ENCODE measurements at places on chromosomes 4 and X. TPM values are rescaled to one million over a fixed set of nuclear protein-coding genes. Genes with fewer than 3 reads are reported as not detected.

The MFSD8 gene
- 16.0 TPM for total RNA-seq

The SH2D1A gene
- total RNA-seq, result not detected

The DMD gene
- total RNA-seq, result 0.03 TPM

The MTNR1A gene
- total RNA-seq, result 0.49 TPM

The ADAMTS3 gene
- total RNA-seq, result not detected

The F11 gene
- not detected for total RNA-seq

The TLR1 gene
- total RNA-seq, result 0.89 TPM

The NUDT11 gene
- 3.9 TPM for total RNA-seq

The AKAP14 gene
- total RNA-seq, result not detected

The CXCL5 gene
- 59.0 TPM for total RNA-seq

The C4orf50 gene
- total RNA-seq, result not detected

The SPANXA2 gene
- not detected for total RNA-seq

The SPANXN2 gene
- total RNA-seq, result not detected

The CLDN22 gene
- total RNA-seq, result not detected

The KANTR gene
- total RNA-seq, result 1.3 TPM

The OCRL gene
- 25.9 TPM for total RNA-seq

The ERAS gene
- total RNA-seq, result not detected

The TCEAL3 gene
- 17.8 TPM for total RNA-seq

The USP17L25 gene
- not detected for total RNA-seq

The SLC34A2 gene
- 0.03 TPM for total RNA-seq

The INTS12 gene
- 13.6 TPM for total RNA-seq

The MAGEE2 gene
- total RNA-seq, result not detected

The TEX13D gene
- total RNA-seq, result not detected

The ABCD1 gene
- total RNA-seq, result 3.3 TPM

The VEGFD gene
- 0.88 TPM for total RNA-seq

The SHROOM2 gene
- 0.28 TPM for total RNA-seq

The MAGED4 gene
- total RNA-seq, result 7.2 TPM

The FAM184B gene
- total RNA-seq, result not detected

The UCP1 gene
- not detected for total RNA-seq

The PRKG2 gene
- 0.85 TPM for total RNA-seq

The SPANXN3 gene
- total RNA-seq, result not detected

The PAGE5 gene
- total RNA-seq, result not detected

The DDX53 gene
- not detected for total RNA-seq

The ETDB gene
- total RNA-seq, result not detected

The POLN gene
- total RNA-seq, result 0.72 TPM

The UFSP2 gene
- total RNA-seq, result 14.2 TPM

The CHRDL1 gene
- total RNA-seq, result not detected

The GC gene
- total RNA-seq, result not detected

The HAND2 gene
- total RNA-seq, result 0.35 TPM

The GNRHR gene
- not detected for total RNA-seq

The SPIN4 gene
- 6.3 TPM for total RNA-seq

The STATH gene
- not detected for total RNA-seq

The RPS6KA6 gene
- 7.6 TPM for total RNA-seq

Measured in A549 treated with DMSO at 1 μM for 4 hours (cell line).